ENCODE measurements at places on chromosomes 1 and 21.
A peak's percentile ranks its signal among the peaks of the same experiment; 100 is the strongest.

- H3K27ac ChIP-seq: no peak overlapping the region
- H3K36me3 ChIP-seq: no peaks in the 10 kb centered on the region
- no peaks in the 10 kb centered on the region for H3K4me1 ChIP-seq
- no peak overlapping the region for H3K4me3 ChIP-seq
Measured at GRCh38 chr1:219428651-219429050, 184.3 kb downstream of the ZC3H11B start.

DNA sequence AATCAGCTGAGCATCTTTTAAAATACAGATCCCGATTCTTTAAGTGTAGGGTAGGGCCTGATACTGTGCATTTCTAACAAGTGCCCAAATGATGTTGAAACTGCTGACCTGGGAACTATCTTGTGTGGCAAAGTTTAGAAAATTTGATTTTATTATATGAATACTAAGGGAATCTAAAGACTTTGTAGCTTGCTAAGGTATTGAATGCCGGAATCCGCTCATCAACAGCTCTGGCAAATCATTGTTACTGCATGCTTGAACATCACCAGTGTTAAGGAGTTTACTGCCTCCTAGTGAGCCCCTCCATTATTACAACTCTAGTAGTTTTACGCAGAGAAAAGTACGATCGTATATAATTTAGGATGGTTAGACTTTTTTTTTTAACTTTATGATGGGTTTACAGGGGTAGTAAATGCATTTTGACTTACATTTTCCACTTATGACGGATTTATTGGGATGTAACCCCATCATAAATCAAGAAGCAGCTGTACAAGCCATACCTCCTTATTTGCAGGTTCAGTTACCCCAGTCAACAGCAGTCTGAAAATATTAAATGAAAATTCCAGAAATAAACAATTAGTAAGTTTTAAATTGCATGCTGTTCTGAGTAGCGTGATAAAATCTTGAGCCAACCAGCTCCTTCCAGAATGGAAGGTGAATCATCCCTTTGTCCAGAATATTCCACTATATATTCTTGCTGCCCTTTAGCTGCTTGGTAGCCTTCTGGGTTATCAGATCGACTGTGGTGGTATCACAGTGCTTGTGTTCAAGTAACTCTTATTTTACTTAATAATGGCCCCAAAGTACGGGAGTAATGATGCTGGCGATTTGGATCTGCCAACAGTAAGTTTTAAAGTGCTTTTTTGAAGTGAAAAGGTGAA lies 892 bp downstream of the TYW3 start:
- peak overlapping the region; percentile 95 for H3K27ac ChIP-seq
- H3K36me3 ChIP-seq: peaks cover 15% of the 10 kb centered on the region
- no peaks in the 10 kb centered on the region for H3K27me3 ChIP-seq
- peak; percentile 48 for DNase-seq
- peak overlapping the region; percentile 79 for H3K4me3 ChIP-seq

DNA sequence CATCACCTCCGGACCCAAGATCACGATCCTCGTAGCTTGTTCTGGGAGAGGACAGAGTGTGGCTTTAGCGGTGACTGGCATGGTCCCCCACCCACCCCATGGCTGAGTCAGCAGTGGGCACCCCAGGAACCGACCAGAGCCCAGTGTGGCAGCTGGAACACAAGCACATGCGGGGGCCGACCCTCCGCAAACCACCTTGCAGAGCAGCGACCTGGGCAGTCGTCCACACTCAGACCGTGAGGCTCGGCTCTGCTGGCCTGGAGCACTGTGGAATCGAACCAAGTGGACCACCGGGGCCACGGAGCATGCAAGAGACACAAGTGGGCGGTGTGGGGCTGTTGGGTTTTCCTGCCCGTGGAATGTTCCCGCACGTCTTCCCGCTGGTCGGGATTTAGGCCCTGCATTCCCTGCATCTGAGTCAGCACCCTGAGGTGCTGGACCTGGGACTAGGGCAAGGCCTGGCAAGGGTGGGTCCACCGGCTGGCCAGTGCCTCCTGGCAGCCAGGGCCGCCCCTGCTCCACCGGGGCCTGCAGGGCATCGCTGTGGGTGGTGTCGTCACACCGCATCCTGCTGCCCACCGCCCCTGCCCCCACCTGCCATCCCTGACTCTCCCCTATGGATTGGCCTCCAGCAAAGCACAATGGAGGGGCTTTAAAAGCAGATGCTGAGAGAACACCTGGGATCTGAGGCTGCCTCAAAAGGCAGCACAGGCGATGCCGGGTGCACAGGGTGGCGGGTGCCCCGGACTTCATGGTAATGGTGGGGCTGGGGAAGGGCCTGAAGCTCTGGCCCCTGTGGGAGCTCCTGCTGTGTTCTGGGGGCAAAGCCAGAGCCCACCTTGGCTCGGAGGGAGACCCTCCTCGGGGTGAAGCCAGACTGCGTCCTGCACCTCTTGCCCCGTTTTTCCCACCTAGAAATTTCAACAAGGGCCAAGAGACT lies 18.5 kb downstream of the MORN1 start:
- no peaks in the 10 kb centered on the region for H3K36me3 ChIP-seq
- no peak overlapping the region for H3K4me3 ChIP-seq
- DNase-seq: no peak
- no peak overlapping the region for H3K27ac ChIP-seq
- no peaks in the 10 kb centered on the region for H3K4me1 ChIP-seq

DNA sequence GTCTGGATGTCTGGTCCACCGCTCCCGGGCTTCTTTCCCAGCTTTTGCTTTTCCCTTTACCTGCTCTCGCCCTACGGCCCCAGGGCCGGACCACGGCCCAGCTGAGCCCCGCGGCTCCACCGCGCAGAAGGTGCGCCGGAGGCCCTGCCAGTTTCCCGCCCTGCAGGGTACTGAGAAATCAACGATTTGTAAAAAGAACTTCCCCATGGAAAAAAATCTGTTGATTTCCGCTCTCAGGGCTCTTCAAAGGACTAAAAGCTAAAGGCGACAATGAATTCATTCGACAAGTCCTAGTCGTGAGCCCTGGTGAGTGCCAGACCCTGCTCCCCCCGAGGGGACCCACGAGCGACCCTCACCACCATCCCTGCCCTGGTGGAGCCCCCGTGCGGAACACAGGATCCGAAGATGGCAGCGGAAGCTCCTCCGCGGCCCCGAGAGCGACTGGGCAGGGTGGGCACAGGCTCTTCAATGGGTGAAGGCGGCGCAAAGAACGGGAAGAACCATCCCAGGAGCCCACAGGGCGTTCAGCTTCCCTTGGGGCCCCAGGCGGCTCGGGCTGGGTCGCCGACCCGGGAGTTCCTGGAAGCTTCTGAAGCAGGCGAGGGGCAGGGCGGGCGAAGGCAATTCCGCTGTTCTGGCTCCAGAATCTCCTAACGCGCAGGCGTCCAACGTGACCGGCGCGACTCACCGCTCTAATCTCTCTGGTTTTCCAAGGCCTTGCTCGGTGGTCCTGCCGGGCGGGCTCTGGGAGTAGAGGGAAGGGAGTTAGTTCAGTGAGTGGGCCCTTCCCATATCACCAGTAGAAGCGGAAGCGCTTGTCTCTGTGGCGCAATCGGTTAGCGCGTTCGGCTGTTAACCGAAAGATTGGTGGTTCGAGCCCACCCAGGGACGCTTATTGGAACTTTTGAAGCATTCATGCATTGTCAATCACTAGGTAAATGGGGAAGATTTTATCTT lies 6.6 kb upstream of the RNU1-2 start:
- no peaks in the 10 kb centered on the region for H3K36me3 ChIP-seq
- DNase-seq: peak; percentile 58
- H3K4me3 ChIP-seq: peak overlapping the region; percentile 83
- peaks cover 86% of the 10 kb centered on the region for H3K27me3 ChIP-seq
- H3K4me1 ChIP-seq: peaks cover 18% of the 10 kb centered on the region
- H3K27ac ChIP-seq: peak overlapping the region; percentile 71

GRCh38 chr21:45109831-45110492 lies 35.6 kb downstream of the ADARB1 start:
- peaks cover 69% of the 10 kb centered on the region for H3K4me1 ChIP-seq

- H3K36me3 ChIP-seq: no peaks in the 10 kb centered on the region
- no peak overlapping the region for H3K4me3 ChIP-seq
- H3K4me1 ChIP-seq: no peaks in the 10 kb centered on the region
- DNase-seq: no peak
- H3K27ac ChIP-seq: no peak overlapping the region
- H3K27me3 ChIP-seq: peaks cover 26% of the 10 kb centered on the region
Measured at GRCh38 chr1:32454726-32455125, 10.1 kb upstream of the ZBTB8B start.

GRCh38 chr1:53731043-53731600 lies 7.8 kb downstream of the GLIS1 start:
- no peak overlapping the region for H3K27ac ChIP-seq
- no peak overlapping the region for H3K4me3 ChIP-seq
- peaks cover 64% of the 10 kb centered on the region for H3K27me3 ChIP-seq

GRCh38 chr1:63126104-63126503 lies 196.3 kb upstream of the FOXD3 start:
- no peak for DNase-seq
- no peak overlapping the region for H3K4me3 ChIP-seq
- no peaks in the 10 kb centered on the region for H3K27me3 ChIP-seq
- H3K36me3 ChIP-seq: no peaks in the 10 kb centered on the region
- no peak overlapping the region for H3K27ac ChIP-seq
- H3K4me1 ChIP-seq: no peaks in the 10 kb centered on the region

All from activated naive CD4-positive, alpha-beta T cell treated with anti-CD3 and anti-CD28 coated beads, Interleukin-2, amount 10 ng/mL, durations not matched to agents 7 days and 5 days (primary cell).